ENCODE measurements at places on chromosomes 1 and 21.

DNA sequence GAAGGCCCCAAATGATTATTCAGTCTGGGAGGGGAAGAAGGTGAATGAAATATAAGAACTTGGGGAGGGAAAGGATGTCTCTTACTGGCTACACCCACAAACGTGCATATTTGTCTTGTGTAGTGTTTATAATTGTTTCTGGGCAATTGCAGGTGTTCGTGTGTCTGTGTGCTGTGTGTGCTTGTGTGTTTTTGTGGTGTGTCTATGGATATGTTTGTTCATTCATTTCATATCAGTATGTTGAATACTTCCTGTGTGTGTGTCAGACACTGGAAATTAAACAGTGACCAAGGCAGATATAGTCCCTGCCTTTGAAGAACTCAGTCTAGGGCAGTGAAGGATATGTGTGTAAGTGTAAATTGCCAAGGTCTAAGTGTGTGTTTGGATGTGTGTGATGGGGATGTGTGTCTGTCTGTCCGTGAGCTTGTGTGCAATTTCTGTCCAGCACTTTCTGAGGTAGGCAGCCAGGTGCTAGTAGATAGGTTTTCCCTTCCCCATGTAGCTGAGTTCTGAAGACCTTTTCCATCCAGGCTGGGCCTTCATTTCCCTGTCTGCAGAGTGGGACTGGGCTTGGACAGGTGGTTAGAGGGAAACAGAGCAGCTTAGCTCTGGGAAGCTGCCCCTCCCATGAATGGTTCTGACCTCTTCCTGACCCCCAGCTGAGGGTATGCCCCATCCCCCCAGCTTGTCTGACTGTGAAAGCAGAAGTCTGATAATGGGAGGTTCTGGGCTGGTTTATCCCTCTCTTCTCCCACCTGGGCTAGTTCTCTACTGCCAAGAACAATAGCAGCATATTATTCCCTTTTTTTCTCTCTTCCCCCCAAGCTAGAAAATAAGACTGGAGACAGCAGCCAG is 3.8 kb downstream of the AGO1 start:
- DNase-seq: no peak

DNA sequence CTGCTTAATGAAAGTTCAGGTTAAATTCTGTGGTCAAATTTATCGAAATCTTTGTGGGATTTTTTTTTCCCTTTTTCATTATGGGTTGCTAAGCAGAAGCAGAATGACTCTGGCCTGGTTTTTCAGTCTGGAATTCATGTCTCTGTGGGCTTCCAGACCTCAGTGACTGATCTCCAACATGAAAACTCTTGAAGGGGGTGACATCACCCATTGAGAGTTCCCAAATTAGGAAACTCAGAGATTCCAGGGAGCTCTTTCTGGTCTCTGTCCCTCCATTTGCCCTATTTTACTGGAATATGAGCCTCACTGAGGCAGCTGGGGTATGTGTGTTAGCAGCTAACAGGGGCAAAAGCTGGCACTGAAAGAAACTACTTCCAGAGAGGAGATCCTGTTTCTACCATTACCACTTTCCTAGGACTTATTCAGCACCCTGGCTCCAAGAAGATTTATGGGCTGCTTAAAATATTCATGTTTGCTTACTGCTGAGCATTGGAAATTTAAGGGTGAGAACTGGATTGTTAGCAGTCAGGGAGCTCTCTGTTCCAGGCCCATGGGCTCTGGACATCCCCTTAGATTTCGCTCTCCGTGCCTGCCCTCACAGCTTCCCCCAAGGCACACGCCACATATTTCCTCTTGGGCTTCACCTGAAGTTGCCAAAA is 203.4 kb upstream of the SPAG17 start:
- no peak for DNase-seq

GRCh38 chr1:38686167-38686926 is 173.2 kb downstream of the RRAGC start:
- no peak for DNase-seq

DNA sequence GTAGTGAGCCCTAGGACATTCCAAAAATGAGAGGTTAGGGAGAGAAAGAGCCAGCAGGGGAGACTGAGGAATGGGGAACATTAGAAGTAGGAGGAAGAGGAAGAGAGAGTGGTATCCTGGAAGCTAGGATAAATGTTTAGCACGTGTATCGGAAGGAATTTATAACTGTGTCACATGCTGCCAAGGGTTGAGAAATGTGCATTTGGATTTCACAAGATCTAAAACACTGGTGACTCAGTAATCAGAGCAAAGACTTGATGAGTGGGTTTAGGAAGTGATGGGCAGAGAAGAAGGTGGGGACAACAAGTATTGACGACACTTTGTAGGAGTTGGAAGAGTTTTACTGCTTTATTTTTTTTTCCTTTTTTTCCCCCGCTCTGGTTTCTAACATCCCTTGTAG is 193.9 kb downstream of the FMN2 start:
- no peak for DNase-seq

- no peak for DNase-seq
Measured at GRCh38 chr1:231613419-231614349, 12.9 kb upstream of the DISC1 start.

DNA sequence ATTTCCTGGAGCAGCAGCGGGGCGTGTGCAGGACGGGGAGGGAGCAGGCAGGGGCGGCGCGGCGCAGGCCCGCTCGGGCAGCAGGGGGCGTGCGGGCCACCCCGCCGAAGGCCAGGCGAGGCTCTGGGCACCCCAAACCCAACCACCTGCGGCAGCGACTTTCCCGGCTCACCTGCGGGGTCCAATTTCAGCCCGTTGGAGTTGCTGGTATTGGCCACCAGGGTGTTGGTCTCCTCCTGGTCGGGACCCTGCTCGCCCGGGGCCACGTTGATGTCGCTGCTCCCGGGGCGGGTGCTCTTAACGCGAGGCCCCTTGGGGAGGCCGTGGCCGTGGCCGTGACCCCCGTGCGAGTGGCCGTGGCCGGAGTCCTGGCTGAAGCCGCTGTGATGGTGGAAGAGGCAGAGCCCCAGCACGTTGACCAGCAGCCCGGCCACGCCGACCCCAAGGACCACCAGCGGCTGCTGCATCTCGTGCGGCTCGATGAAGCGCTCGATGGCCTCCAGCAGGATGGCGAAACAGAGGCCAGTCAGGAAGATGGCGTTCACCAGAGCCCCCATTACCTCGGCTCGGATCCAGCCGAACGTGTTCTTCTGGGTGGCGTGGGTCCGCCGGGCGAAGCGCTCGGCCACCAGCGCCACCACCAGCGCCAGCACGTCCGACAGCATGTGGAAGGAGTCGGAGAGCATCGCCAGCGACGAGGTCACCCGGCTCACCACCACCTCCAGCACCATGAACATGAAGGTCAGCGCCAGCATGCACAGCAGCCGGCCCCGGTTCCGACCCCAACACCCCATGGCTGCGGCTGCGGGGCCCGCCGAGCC is 932 bp downstream of the SLC30A1 start:
- peak; percentile 33 for DNase-seq

- no peak for DNase-seq
Measured at GRCh38 chr1:107877092-107877491, 87.9 kb downstream of the VAV3 start.

DNA sequence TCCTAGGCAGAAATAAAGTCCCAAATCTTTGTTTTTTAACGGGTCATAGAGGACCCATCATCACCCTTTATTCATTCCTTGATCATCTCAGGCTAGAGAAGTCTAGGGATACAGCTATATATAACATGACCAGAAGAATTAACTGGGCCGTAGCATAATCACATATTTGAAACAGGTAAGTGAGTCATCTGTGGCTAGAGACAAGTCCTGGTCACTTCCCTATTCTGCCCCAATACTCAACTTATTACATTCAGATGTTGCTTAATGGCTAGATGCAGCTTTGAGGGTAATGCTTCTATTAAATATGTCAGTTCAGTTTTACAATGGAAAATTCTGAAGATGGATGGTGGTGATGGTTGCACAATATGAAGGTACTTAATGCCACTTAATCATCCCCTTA is 47.0 kb downstream of the EXO1 start:
- no peak for DNase-seq

- peak; percentile 46 for DNase-seq
Measured at GRCh38 chr1:92804721-92805201, 19.9 kb upstream of the EVI5 start.

DNA sequence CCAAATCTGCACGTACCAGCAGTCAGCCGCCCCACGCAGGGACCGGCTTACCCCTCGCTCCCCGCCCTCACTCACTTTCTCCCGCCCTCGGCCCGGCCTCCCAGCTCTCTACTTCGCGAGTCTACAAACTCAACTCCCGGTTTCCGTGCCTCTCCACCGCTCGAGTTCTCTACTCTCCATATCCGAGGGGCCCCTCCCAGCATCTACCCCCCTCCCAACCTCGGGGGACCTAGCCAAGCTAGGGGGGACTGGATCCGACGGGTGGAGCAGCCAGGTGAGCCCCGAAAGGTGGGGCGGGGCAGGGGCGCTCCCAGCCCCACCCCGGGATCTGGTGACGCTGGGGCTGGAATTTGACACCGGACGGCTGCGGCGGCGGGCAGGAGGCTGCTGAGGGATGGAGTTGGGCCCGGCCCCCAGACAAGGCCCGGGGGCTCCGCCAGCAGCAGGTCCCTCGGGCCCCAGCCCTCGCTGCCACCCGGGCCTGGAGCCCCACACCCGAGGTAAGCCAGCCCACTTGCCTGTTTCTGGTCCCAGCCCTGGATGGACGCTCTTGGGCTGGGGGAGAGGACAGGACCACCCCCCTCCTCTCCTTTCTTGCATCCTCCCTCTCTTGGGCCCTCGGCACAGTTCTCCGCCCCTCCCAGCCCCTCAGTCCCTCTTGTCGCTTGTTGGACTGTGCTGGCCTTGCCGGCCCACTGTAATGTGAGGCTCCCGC is at the start of gene ARTN:
Gene ARTN, plus strand, starts transcription at position 416 of the 715 bp plus-strand sequence. CDS start 1,856 bp downstream, outside the sequence.
- peak; percentile 17 for DNase-seq

GRCh38 chr1:226921504-226921903 is 18.6 kb upstream of the COQ8A start:
- no peak for DNase-seq

GRCh38 chr1:23473037-23473800 is 10.8 kb downstream of the ASAP3 start:
- no peak for DNase-seq

GRCh38 chr1:179857009-179857408 is 20.6 kb downstream of the TOR1AIP2 start:
- no peak for DNase-seq

- no peak for DNase-seq
Measured at GRCh38 chr1:59261537-59261936, 35.4 kb upstream of the FGGY start.

DNA sequence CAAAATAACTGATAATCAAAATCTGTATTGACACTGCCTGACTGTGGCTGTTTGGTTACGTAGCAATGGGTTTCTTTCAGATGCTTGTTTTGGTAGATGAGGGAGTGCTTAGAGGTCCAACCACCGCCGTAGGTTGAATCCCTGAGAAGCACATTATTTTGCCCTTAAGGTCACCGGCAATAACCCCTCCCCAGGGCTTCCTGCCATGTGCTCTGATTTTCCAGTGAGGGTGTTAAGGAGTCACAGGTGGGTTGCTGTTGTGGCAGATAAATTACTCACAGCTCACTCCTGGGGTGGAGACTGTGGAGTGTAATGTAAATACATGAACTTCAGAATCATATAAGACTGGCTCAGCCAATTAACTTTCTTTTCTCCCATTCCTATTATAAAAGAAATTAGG is 81.5 kb upstream of the ZP4 start:
- DNase-seq: no peak

DNA sequence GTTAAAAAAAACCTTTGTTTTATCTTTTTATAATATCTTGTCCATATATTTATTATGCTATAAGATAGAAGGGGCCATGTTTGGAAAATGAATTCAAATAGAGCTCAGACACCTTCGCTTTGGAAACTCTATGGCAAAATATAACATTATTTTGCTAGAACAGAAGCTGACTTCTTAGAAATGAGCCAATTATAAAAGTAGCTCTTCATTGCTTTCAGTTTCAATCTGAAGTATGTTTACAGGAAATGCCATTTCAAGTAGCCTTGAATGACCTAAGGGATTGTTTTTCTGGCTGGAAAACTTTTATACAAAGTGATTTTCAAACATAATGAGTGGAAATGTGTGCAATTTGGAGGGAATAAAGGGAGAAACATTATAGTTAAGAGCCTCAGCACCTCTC is 37.8 kb upstream of the GBP5 start:
- DNase-seq: no peak

GRCh38 chr1:65866439-65866838 is 73.7 kb downstream of the PDE4B start:
- DNase-seq: no peak

DNA sequence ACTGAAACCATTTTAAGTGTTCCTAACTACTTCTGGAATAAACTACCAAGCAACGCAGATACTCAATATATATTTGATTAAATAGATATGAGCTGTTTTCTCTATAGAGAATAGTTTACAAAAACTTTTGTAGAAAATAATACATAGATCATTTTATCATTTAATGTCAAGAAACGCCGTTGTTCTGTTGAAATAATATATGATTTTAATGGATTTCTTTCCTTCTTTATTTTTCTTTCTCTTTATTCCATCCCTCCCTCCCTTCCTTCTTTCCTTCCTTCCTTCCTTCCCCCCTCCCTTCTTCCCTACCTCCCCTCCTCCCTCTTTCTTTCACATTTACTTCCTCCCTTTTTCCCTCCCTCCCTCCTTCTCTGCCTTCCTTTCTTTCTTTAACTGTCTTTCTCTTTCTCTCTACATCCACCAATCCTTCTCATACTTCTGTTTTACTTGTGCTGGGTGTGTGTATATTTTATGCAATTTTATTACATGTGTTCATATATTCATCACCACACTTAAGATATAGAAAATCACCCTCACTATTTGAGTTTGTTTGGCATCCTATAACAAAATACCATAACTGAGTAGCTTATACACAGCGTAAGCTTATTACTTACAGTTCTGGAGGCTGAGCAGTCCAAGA is 230.9 kb upstream of the BRINP3 start:
- no peak for DNase-seq

All from NCI-H1048 (cell line).